ENCODE measurements at places on chromosomes 6 and 20.

GRCh38 chr6:75412969-75413662, 80.5 kb downstream of the FILIP1 start:
- DNase-seq = no peak

GRCh38 chr20:6355754-6356451, 233.1 kb upstream of the FERMT1 start:
- DNase-seq = no peak

- no peak for DNase-seq
These were observed 7.8 kb downstream of the RPL10A start for GRCh38 chr6:35476004-35476403.

DNA sequence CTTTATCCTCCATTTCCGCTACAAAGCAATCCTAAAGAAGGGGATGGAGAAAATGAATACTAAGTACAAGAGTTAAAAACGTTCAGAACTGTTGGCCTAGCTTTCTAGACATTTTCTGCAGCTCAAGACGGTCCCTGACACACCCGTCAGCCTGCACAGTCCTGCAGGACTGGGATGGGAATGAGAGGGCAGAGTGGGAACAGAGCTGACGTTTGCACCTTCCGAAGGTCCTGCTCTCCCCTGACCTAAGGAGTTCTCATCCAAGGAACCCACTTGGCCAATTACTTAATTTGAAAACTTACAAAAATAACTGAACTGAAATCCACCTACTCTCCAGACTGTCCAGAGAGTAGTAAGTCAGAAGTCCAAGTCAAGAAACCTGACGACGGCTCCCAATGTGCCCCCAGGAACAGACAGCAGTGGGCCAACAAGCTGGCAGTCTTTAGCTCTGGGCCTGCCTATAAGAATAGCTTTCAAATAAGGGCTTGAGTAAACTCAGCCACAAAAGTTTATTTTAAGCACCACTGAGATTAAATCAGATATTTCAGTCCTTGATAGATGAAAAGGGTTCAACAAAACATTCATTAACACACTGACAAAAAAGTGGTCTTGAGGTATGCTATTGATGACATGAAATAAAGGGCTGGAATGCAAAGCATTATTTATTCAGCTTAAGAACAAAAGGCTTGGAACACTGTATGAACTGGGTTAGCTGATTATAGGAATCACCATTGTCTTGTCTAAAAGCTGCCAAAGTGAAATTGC, 76.8 kb downstream of the CNKSR3 start:
- no peak for DNase-seq

DNA sequence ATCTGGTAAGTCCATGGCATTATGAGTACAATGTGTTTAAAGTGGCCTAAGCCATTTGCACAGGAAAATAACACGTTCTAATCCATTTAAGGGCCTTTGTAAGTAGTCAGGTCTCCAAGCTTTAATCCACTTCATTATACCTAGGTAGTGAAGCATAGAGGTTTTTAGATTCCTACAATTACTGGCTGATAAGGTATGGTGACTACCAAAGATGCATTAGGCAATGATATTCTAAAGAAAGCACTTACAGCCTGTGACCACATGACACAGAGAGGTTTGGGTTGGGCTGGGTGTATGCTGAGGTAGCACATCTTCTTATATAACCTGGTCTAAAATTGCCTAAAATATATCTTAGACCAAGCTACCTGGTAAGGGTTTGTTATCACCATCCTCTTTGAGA, 504.4 kb downstream of the TFAP2B start:
- DNase-seq = no peak

DNA sequence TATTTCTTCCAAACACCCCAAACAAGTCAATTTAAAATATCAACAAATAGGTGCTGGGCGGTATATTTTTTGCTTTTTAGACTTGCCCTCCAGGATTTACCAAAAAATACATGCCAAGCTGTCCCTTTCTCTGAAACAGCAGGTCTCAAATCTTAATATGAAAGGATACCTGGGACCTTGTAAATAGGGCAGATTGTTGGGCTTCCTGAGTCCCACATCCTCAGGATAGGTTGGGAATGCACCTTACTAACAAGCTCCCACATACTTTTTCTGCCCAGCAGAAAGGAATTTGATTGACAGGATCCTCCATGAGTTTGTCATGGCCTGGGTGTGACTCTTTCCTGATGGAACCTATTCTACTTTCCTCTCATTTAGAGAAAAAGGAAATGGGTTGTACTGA, 4.9 kb upstream of the SLC24A3 start:
- DNase-seq = no peak

DNA sequence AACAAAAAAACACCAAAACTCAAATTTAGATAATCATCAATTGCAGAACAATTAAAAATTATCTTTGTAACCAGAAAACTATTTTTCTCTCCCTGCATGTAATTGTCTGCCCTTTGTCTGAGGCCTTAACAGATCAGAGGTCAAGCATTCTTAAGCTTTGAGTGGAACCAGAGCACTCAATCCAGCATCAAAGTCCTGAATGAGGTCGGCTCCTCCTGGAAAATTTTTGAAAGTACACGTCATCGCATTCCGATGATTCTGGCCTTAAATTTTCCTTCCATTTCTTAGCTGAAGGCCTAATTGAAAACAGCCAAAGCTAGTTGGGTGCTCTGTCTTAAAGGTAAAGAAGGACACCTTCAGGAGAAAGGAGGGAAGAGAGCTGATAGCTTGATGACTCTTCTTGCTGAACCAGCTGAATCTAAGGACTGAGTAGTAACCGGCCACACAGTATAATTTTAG, 510.2 kb upstream of the SULF2 start:
- DNase-seq = no peak

- DNase-seq = no peak
These were observed 14.8 kb upstream of the CD164 start for GRCh38 chr6:109397020-109397419.

GRCh38 chr6:144319211-144319610, 34.1 kb downstream of the UTRN start:
- DNase-seq = no peak

DNA sequence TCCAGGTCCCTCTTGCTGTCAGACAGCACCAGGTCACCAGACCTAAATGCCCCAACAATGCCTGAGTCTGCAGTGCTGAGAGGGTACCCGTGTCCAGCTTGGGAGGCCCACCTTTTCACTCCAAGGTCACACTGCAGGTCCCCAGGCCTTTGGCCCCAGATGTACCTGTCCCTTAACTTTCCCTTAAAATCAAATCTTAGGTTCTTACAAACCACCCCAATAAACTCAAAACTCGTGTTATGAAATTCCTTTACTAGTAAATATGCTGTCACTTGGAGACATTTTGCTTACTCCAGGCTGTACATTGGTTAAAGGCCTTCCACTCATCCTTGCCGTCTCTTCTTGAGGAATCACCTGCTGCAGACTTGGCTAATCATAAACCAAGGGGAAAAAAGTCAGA, 165.7 kb upstream of the RREB1 start:
- no peak for DNase-seq

GRCh38 chr6:15936503-15936902, 192.4 kb upstream of the MYLIP start:
- no peak for DNase-seq

- DNase-seq = no peak
These were observed 381 bp upstream of the BICRAL start for GRCh38 chr6:42781546-42781795.

DNA sequence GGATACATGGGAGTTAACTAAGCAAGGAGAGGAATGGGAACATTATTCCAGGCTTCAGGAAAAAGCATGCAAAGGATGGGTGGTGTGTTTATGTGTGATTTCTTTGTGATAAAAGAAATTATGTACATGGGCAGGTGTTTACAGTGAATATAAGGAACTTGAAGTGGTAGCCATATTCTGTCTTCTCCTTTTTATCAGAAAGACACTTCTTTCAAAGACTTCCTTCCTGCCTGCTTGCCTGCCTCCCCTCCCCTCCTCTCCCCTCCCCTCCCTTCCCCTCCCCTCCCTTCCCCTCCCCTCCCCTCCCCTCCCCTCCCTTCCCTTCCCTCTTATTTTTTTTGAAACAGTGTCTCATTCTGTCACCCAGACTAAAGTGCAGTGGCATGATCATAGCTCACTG, 14.4 kb downstream of the CYB5R4 start:
- no peak for DNase-seq

GRCh38 chr20:3679749-3680700, 1.8 kb downstream of the ADAM33 start:
- no peak for DNase-seq

DNA sequence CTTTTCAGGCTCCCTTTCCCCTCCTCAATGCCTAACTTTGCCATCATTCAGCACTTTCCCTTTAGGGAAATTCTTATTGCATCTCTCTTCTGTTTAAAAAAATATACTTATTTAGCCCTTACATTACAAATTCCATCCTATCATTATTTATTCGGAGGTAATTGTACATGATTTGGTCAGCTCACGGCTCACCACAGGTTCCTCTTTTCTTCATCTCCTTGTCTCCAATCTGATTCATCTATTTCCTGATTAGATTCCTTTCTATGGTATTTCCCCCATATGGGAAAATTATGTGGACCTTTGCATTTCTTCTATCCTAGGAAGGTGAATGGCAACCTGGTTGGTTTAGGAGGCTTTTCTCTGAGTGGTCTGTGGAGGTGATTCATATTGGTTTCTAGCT, 12.9 kb upstream of the EMILIN3 start:
- no peak for DNase-seq

DNA sequence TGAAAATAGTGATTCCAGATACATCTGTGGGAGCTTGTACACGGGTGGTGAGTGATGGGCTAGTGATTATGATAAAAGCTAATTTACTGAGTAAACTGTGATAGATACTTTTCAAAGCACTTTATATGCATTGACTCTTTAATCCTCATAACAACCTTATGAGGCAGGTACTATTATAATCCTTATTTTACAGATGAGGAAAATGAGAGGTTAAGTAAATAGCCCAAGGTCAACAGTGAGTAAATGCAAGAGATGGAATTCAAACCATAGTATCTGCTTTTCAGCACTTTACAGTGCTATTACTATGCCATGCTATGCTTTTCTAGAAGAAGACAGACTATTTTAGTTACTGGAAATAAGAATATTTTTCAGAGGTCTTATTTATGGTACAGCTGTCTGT, 320.9 kb upstream of the CITED2 start:
- DNase-seq = no peak

Data from stimulated activated CD4-positive, alpha-beta T cell treated with anti-CD3 and anti-CD28 coated beads, TNF-alpha, amount 100 ng/mL, for 1 hour (primary cell).